Stimulated activated CD4-positive, alpha-beta T cell treated with anti-CD3 and anti-CD28 coated beads, Interleukin-2, amount 100 ng/mL, for 24 hours (primary cell): ENCODE measurements at places on chromosomes 5 and 9.

DNA sequence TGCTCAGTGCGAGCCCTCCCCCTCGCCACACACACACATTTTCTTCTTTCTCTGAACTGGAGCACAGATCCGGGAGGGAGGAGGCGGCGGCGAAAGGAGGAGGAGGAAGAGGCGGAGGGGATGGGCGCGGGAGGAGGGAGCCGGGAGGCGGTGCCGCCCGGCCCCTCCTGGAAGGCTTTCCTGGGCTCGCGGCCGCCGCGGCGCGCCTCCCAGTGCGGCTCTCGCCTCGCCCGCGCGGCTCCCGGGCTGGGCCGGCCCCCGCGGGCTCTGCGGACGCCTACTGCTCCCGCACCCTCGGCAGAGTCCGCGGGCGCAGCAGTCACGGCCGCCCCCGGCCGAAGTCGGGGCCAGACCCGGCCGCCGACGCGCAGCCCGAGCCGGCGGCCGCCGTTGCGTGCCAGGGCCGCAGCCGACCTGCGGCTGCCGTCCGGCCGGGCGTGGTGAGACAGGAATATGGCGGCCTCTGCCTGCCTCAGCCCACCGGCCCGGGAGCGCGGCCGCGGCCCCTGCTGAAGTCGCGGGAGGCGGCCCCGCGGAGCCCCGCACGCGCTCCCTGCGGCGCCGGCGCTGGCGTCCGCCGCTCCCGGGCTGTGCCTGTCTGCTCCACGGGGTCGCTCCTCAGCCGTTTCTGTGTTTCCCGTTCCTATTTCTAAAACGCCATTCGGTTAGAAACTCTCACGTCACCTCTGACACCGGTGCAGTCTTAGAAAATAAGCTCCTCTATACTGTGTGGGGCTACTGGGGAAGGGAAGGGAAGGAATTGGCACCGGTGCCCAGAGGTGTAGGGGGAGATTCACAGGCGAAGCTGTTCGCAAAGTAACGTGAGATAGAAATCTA, 500 bp upstream of the GNAQ start:
- DNase-seq, result peak; percentile 68

DNA sequence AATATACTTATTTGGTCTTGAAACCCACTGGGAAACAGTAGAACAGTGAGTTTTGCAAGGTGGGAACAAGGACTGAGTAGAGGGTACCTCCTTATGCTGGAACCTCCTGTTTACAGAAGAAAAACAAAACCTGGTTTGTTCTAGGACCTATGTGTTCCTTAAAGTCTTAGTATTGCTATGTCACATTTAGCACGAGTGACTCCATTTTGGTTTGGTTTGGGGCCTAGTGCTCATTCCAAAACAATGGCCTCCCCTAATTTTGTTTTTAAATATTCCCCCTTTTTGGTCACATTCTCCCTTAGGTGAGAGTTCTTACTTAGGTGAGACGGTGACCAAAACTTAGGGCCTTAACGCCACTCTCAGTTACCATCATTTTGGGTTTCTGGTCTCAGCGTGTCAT, 6.2 kb upstream of the NANS start:
- DNase-seq, result no peak

DNA sequence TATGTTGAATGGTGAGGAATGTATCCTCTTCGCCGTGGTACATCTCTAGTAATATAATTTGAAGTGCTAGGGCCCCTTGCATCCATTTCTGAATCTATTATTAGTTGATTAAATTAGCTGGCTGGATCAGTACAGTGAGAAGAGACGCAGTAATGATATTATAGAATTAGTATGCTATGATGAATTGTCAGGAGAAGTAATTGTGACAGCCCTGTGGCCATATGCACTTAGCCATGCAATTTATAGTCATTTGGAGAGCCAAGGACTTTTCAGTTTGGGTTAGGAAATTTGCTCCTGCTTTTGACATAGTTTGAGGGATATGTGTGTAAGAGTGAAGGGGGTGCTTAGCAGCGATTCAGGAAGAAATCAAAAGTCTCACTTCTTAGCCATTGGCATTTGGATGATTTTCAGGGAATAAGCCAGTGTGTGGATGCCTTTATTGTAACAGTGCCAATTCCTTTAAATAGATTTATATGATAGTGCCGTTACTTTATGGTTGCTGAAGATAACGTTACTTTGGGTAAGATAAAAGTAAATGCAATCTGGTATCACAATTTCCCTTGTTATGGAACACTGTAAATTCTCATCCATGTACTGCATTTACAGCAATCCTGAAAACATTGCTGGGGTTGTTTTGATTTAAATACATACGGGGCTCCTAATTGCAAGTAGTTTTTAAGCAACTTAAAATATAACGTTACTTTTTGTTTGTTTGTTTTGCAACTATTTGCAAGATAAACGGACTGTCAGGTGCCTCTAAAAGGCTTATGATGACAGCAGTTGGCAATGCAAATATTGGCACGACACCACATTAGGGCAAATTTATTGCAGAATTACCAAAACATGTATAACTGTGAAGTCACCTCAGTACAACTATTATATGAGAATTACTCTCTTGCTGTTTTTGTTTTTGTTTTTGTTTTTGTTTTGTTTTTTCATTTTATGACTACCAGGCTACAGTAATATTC, 875.4 kb upstream of the WWC1 start:
- DNase-seq, result no peak

- no peak for DNase-seq
These were observed 10.3 kb upstream of the STC2 start for GRCh38 chr5:173338380-173339015.

GRCh38 chr9:112819635-112820496, 69.3 kb downstream of the SNX30 start:
- no peak for DNase-seq

- DNase-seq, result peak; percentile 8
These were observed 548 bp downstream of the CEP120 start for GRCh38 chr5:123422433-123423277.

GRCh38 chr9:71791875-71792274, 23.6 kb upstream of the CEMIP2 start:
- DNase-seq, result no peak

DNA sequence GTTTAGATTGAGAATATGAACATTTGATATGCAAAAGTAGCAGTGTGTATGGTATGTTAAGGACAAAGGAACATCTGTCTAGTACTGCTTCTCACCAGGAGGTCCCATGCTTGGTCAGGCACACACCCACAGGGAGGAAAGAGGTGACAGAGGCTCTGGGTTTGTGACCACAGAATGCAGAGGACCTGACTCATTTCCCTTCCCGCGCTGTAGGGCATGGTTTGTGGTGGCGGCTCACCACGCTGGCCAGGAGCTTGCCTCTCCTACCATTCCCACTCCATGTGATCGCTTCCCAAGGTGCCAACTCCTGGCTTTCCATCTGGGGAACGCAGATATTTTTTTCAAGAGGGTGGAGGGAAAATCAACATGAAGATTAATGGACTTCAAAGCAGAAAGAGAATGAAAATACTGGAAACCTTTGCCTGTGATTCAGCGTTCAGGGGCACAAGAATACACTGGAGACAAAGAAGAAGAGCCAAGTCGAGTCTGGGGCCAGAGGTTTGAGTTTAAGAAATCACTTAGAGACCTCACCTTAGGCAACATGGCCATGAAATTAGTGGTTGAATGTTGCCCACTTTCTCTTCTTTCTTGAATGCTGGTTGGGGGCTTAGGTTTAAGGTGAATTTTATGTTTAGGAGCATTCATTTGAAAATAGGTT, 477.8 kb downstream of the CCDC171 start:
- DNase-seq, result no peak
